ENCODE measurements at places on chromosomes 4 and X.

GRCh38 chr4:120053911-120054310 lies 12.7 kb downstream of the MAD2L1 start:
- DNase-seq, result no peak

GRCh38 chr4:171857302-171858012 lies 44.3 kb downstream of the GALNTL6 start:
- DNase-seq, result no peak

- DNase-seq, result no peak
Measured at GRCh38 chrX:25049357-25049756, 33.6 kb upstream of the ARX start.

- DNase-seq, result no peak
Measured at GRCh38 chr4:85884251-85884650, 409.3 kb downstream of the ARHGAP24 start.

GRCh38 chr4:110611968-110612447 lies 10.9 kb downstream of the PITX2 start:
- no peak for DNase-seq

DNA sequence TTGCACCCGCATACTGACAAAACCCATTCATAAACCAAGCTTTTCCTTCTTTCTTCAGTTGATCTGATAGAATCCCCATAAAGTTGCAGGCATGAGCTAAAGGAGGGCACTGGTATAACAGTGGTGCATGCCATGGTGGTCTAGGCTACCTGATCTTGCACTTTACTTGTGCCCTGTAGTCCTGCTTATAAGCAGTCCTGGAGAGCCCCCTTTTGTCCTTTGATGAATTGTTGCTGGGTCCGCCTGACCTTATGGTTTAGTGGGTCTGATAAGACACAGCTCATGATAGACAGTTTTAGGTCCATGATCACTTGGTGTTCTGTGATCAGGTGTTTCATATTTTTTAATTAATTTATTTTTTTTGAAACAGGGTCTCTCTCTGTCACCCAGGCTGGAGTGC lies 19.7 kb downstream of the CCDC160 start:
- no peak for DNase-seq

DNA sequence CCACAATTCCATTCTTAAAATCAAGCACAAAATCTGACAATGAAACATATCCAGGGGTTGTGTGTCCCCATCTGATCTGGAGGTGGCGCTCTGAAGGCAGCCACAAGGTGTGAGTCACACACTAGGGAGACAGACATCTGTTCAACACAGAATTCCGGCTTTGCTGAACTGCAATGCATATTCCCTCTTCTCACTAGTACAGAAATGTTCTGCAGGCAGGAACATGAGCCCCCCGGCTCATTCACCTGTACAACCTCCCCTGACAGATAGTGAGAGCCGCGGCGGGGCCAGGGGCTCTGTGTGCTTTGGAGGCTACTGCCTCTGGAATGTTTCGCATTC lies 41.9 kb downstream of the WDR1 start:
- no peak for DNase-seq

- peak; percentile 13 for DNase-seq
Measured at GRCh38 chr4:94892051-94892450, 134.3 kb downstream of the BMPR1B start.

GRCh38 chr4:26206999-26207398 lies 113.8 kb upstream of the RBPJ start:
- DNase-seq, result no peak

DNA sequence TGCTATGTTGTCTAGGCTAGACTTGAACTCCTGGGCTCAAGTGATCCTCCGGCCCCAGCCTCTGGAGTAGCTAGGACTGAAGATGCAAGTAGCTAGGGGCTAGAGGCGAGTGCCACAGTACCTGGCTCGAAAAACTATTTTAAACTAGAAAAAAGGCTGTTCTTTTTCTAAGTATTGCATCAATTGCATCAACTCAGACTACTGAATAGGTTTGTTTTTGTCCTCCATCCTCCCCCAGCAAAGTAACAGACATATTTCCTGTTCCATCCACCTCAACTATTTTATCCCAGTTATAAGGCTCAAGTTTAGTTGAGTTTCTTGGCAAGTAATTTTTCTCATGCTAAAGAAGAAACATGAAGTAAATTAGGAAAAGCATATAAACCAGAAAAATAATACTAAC lies 4.1 kb downstream of the SH3RF1 start:
- DNase-seq, result no peak

- DNase-seq, result no peak
Measured at GRCh38 chrX:74613370-74614092, 893 bp downstream of the RLIM start.

DNA sequence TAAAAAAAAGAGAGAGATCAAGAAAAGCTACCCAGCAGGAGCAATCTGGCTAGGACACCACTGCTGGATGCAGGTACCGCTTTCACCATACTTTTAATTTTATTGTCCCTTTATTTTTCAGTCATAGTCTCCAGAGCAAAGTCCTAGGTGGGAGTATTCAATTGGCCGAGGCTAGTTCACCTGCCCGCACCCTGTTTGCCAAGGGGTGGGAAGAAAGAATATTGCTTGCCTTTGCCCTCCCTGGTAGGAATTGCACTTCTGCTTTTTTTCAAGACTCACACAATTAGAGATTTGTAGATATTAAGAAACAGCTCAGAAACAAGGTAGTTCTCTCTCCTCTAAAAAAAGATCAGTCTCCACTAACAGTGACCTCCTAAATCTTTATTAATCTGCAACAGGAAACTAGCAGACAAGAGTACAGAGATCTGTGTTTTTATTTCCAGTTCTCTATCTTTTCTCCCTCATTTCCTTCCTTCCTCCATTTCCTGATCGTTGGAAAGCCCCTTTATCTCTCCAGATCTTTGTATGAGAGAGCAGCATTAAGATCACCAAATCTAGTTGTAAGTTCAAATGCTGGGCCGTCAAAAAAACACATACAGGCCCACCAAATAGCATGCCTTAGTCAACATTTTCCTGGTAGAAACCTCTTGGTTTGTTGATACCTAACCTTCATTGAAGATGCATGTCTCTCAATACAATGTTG lies 9.4 kb upstream of the RPGR start:
- no peak for DNase-seq

DNA sequence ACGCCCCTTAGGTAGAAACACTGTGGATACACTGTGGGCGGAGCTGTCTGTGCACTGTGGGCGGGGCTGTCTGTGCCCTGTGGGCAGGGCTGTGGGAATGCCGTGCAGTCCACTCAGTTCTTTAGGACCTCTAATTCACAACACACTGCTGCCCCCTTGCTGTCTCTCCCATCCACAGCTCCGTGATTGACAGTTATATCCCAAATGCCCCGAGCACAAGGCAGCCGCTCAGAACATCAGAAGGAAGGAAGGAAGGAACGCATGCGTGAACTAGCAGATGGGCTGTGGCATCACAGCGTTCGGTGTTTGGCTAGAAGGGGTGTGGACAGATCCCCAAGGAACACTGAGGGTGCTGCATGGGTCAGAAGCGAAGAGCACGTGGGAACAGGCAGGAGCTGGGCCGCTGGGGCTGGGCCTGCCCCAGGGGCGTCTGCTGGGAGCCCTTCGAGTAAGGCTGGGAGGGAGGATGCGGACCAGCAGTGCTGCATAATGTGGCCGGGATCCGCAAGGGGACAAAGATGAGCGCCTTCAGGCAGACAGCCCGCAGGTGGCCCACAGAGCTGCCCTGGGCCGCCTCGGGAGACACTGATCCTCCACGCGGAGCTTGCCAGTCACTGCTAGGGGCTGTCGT lies 29.8 kb downstream of the ACOX3 start:
- DNase-seq, result peak; percentile 44

DNA sequence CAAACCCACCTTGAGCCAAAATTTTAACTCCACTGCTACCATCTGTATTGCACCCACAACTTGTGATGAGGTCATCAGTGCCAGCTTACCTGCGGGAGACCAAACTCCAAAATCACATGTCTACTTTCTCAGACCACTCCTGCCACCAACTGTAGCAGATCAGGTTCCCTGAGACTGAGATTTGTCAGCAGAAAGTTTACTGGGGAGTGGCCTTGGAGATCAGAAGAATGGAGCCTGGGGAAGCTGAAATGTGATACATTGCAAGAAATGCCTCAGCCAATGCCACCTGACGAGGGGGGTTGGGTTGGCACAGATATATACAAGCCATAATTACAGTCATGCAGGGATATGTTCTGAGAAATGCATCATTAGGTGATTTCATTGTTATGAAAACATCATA lies 19.1 kb downstream of the HAUS3 start:
- no peak for DNase-seq

DNA sequence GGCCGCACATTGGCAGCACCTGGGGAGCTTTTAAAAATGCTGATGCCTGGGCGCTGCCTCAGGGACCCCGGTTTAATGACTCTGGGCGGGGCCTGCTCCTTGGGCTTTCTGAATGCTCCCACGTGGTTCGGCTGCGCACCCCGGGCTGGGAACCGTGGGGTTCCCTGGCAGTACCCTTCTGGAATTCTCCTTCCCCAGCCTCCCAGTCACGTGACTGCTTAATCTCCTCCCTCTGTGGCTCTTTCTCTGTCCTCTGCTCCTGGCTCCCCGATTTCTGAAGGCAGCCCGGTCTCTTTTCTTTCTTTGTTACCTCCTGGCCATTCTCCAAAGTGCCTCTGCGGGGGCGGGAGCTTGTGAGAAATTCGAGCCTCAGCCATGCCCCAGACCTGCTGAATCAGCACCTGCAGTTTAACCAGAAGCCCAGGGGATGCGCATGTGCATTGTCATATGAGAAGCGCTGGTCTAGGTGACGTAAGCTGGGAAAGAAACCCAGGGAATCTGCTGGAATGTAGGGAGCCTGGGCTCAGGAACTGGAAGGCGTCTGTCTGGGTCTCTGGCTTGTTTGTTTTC lies 16.6 kb downstream of the CLCN4 start:
- DNase-seq, result no peak

DNA sequence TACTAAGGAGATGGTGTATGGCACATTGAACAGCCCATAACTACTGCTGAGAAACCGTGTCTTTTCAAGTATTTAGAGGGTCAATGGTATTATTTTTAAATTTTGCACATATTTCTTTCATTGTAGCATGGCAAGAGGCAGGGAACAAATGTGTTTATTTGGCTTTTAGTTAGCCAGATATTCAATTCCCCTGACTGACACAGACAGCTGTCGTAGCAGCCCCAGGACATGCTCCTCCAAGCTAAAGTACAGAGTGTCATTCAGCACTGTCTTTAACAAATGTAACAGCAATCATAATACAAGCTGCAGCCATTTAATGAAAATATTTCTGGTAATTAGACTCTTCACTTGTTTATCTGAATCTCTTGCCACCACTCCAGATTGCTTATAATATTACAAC lies 687.1 kb downstream of the KLHL13 start:
- no peak for DNase-seq

DNA sequence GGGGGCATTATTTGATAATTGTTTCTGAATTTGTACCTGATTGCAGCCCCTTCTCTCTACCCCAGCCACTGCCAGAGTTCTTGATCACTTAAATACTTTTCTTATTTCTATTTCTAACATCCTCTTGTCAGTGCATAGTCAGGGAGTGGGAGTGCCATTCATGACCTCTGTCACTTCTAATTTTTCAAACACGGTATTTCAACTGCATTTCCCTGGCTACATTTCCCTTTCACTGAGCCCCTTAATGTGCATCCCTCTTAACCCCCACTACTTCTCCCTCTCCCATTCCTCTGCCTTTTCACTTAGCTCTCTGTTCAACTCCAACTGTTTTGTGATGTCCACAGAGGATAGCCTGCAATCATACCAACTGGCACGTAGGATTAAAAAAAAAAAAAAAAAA lies 128.3 kb upstream of the NAP1L5 start:
- DNase-seq, result no peak

DNA sequence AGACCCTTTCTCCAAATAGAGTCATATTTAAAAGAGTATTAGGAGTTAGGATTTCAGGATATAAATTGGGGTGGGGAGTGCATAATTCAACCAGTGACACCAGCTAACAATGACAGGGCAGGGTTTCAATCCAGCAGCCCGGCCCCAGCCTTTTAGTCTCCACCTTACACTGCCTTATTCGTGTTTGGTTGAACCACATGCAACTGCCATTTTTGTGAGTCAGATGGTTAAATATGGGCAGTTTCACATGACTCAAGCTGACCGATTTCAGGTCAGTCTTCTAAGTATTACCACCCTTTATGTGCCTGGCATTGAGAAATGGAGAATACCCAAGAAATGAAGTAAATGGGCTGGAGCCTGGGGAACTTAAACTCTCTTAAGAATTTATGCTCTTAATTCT lies 102.8 kb downstream of the STOX2 start:
- no peak for DNase-seq

DNA sequence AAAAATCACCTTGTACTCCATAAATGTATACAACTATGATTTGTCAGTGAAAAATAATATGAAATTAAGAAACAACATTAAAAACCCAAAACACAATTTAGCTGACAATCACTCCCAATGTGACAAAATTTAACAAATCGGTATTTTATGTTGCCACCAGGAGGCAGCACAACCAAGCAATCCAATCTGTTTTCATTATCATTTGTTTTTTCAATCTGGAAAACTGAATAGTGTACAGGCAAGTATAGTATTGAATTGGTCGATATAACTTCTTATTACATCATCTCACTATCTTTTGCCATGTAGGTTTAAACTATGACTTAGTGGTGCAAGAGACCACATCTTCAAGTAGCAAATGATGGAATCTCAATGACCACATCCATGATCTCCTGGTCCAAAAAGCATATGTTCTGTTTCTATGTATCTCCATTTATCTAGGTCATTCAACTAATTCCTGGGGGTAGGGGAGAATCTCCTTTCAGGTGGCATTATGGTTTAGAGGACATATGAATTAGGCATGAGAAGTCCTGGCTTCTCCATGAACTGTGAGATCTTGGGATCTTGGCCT lies 112.9 kb upstream of the AGA start:
- DNase-seq, result peak; percentile 14

DNA sequence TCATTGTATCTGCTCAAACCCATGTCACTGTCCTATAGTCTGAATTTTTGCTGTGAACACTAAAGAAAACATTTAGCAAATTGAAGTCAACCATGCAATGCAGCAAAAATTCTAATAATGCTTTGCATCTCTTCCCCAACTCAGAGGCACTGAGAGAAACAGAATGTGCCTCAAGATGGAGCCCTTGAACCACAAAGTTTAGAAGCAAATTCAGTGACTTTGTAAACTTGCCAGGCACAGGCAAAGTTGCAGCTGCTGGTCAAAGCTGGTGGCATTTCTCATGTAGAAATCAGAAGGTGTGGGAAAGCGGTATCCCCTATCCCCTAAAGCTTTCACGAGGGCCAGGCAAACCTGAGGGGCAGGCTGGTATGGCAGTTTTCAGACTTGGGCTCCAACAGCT lies 121.7 kb upstream of the DIPK2B start:
- DNase-seq, result peak; percentile 80

DNA sequence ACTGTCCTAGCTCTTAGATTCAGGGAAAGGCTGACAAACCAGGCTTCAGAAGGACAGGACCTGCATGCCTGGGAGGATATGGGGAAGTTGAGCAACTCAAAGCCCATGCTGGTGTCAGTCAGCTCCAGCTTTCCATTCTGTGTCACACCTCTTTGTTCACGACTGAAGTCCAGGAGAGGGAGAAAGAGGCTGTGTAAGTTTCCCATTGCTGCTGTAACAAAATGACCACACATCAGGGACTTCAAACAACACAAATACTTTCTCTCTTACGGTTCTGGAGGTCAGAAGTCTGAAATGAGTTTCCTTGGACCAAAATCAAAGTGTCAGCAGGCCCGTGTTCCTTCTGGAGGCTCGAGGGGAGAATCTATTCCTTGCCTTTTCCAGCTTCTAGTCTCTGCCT lies 50.6 kb upstream of the STX18 start:
- no peak for DNase-seq

Data from T47D (cell line).